ENCODE measurements at places on chromosomes 16 and 17.

GRCh38 chr16:63749276-63749675 is 1372.6 kb downstream of the CDH11 start:
- no peak for DNase-seq

GRCh38 chr16:13178318-13178717 is 276.9 kb downstream of the SHISA9 start:
- no peak for DNase-seq

DNA sequence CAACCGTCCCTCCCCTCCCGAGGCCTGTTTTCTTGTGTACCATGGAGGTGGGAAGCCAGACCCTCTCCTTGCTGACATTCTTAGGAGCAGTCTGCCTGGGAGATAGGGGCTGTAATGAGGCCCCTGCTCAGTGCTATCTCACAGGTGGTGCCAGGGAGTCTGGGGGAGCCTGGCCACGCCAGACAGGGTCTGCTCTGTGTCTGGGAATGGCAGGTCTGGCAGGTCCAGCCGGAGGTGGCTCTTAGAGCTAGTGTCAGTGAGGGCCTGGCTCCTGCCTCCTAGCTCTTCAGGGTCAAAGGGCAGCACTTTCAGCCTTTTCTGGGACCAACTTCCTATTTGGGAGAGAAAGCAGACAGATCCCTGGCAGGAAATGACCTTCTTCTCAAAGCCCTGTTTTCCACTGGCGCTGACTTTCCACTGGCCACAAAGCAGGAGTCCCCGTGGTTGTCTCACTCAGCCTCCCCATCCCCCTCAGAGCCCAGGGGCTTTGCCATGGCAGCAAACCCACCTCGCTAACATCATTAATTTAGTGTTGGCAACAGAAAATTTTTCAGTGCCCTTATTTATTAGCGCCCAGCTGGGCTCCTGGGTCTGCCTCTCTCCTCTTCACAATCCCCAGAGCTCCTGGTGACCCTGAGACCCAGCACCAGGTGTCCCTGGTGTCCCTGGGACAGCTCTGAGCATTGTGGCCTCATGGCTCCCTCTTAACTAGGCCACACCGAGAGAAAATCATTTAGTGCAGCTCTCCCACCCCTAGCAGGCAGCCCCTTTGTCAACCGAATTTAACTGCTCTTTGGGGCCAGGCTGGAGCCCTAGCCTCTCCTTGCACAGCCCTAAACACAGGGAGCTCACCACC is 24.0 kb upstream of the DOK4 start:
- no peak for DNase-seq

GRCh38 chr16:55152875-55153390 is 171.1 kb upstream of the IRX6 start:
- DNase-seq: no peak

DNA sequence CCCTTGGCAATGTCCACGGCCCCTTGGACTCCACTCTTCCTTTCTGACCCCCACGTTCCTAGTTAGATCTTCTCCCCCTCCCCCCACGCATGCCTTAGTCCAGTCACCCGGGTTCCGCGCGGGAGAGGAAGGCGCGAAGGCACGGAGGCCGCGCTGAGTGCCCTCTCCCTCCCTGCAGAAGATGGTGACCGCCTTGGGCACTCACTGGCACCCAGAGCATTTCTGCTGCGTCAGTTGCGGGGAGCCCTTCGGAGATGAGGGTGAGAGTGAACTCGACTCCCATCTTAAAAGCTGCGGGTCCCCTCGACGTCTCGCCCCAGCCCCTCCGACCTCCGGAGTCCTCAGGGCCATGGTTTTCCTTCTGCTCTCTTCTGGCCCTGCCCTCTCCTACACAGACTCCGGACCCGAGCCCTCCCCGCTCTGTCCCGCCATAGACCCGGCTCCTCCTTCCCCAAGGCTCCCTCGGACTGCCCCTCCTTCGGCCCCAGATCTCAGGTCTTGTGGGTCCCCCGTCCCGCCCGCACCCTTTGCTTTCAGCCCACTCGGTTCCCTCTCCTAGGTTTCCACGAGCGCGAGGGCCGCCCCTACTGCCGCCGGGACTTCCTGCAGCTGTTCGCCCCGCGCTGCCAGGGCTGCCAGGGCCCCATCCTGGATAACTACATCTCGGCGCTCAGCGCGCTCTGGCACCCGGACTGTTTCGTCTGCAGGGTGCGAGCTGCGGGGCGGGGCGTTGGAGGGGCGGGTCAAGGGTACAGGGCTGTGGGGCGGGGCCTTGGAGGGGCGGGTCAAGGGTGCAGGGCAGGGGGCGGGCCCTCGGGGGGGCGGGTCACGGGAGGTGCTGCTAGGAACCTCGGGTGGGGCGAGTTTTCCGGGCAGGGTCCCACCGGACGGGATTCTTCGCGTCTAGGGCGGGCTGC is 4.6 kb downstream of the TGFB1I1 start:
- peak; percentile 70 for DNase-seq

GRCh38 chr16:84633622-84634021 is 14.7 kb upstream of the KLHL36 start:
- no peak for DNase-seq

- DNase-seq: no peak
Measured at GRCh38 chr16:86823888-86824671, 245.7 kb downstream of the FOXL1 start.

- peak; percentile 2 for DNase-seq
Measured at GRCh38 chr17:39527220-39527813, 66.0 kb downstream of the CDK12 start.

DNA sequence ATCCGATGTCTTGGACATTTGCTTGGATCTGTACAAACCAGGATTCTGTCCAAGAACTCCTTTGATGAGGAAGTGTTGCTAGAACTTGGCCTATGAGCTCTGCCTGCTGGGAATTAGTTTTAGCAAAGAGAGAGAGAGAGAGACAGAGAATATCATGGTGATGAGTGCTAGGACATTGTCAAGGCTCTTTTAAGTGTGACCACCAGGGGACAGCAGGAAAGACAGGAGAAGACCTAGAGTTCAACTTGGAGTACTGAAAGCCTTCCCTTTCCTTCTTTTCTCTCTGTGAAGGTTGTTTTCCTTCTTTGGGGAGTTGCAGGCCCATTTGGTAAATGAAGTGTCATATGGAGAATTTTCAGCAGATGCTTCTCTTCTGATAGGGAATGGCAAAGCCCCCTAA is 389.2 kb upstream of the HSBP1 start:
- no peak for DNase-seq

- no peak for DNase-seq
Measured at GRCh38 chr16:48525201-48526057, 84.6 kb downstream of the N4BP1 start.

- DNase-seq: no peak
Measured at GRCh38 chr17:81517009-81517338, 4.4 kb upstream of the ACTG1 start.

DNA sequence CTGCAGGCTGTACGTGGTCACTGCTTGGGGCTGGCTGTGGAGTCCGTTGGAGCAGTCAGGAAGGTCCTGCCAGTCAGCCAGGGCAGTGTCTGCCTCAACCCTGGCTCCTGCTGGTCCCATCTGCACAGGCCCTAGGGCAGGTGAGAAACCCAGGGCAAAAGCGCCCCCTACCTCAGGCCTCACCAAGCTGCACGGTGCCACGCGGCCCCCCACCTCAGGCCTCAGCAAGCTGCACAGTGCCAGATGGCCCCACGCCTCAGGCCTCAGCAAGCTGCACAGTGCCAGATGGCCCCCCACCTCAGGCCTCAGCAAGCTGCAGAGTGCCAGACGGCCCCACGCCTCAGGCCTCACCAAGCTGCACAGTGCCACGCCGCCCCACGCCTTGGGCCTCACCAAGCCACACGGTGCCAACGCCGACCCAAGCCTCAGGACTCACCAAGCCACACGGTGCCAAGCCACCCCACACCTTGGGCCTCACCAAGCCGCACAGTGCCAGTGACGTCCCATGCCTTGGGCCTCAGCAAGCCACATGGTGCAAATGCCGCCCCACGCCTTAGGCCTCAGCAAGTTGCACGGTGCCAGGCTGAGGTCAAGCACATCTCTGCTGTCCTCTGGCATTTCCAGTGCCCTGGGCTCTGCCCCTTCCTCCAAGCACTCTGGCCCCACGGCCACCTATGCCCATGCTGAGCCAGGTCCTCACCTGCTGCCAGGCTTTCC is 5.5 kb downstream of the TMEM204 start:
- DNase-seq: no peak

- DNase-seq: no peak
Measured at GRCh38 chr16:78745108-78746019, 645.9 kb downstream of the WWOX start.

DNA sequence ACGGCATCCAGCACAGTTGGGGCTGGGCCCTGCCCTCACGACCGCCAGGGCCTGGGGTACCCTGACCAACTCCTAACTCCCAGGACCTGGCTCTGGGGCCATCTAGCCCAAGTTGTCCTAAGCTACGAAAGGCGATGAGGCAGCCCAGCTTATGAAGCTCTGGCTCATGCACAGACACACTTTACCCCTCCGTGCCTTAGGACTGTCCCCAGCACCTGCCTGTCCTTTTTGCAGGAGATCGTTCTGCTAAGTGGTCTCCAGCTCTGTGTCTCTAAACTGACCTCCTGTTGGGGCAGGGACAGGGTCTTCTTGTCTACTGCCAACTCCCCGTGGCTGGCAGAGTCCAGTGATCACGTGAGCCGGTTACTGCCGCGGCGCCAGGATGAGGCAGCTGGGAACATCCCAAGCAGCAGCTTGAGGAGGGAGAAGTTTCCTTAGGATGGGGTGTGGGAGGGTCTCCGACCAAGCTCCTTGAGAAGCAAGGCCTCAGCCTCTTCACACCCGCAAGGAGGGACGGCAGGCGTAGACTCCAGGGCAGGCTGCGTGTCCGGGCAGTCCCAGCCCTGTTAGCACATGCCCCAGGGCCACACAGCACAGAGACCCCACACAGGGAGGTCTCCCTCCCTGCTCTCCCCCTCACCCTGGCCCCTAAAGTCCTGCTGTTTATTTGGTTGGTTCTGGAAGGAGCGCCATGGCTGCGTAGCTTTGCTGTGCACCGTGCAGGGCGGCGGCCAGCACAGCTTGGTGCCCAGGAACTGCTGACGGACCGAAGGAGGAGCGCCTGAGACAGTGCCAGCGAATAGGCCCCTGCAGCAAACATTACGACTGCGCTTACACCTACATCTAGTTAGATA is 16.4 kb upstream of the METRNL start:
- no peak for DNase-seq

- no peak for DNase-seq
Measured at GRCh38 chr17:42547001-42547461, 5.7 kb upstream of the HSD17B1 start.

- peak; percentile 37 for DNase-seq
Measured at GRCh38 chr16:50666658-50667496, 14.2 kb downstream of the SNX20 start.

GRCh38 chr17:47301831-47302230 is 21.9 kb upstream of the EFCAB13 start:
- no peak for DNase-seq

GRCh38 chr17:27549251-27549893 is 81.6 kb upstream of the LGALS9 start:
- DNase-seq: no peak

DNA sequence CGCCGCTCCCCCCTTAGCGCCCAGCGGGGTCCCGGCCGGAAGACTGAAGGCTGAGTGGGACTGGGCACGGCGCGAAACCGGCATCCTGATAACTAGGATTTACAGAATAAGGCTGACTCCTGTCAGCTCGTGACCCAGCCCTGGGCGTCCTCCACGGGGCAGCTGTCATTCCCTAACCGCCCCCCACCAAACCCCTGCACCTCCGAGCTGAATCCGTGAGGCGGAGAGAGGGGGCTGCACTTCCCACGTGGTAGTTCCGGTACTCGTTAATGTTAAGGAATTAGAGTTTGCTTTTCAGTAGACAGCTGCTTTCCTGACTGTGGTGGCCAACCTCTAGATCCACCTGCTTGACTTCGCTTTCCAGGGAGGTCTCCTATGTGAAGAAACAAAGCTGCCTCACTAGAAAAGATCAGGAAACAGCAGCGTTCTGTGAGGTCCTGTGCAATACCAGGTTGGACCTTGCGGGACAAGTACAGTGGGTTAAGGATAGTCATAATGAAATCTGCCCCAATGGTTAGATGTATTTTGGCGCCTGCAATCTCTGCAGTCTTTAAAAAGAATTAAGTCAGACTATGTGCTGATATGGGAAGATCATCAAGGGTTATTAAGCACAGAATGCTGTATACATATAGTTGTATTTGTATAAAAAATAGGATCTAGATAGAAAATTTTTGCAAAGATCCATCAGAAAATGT is 1.1 kb upstream of the WBP2 start:
- DNase-seq: no peak

- no peak for DNase-seq
Measured at GRCh38 chr17:27498615-27499309, 42.5 kb downstream of the KSR1 start.

- no peak for DNase-seq
Measured at GRCh38 chr17:40666331-40666730, 1.4 kb upstream of the KRT222 start.

DNA sequence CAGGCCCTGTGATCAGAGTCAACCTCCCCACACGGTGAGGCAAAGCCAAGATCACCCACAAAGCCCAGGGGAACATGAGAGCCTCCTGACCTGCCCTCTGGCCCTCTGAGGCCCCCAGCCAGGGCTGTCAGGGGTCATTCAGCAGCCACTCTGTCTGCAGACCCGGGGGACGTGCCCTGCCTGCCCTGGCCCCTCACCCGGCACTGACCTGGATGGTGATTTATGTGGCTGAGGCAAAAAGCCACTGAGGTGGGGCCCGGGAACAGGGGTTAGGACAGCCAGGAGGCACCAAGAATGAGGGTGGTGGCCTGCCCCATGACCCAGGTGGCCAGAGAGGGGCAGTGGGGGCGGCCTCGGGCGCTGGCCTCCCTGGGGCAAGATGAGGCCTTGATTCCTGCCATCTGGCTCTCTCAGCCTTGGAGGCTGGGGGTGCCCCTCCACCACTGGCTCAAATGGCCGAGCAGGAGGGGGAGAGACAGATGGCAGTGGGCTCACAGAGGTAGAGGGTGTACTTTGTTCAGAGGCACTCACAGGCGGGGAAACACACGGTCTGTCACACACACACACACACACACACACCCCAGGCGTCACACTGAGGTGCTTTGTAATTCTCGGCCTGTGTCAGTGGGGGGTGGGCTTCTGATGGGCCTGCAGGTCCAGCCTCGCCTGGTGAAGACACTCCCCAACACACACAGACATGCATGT is 174.0 kb upstream of the GSE1 start:
- no peak for DNase-seq

GRCh38 chr16:88731699-88732098 is 25.4 kb downstream of the CTU2 start:
- DNase-seq: no peak

DNA sequence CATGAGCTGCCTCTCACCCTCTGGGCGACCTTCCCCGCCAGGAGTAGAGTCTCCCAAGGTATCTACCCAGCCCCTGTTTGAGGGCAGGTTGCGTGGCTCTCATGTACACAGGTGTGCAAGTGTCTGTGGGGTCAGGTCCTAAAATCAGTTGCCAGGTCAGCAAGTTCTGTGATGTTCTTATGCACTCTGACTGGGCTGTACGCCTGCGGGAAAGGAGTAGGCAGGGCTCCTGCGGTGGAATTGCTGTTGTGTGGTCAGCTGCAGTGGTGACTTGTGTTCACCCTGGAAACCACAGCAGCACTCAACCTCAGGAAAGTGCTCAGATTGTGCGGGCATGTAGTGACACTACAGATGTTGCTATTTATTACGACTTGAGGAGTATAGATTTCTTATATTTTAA is 19.4 kb downstream of the NARF start:
- DNase-seq: no peak

GRCh38 chr16:84911486-84912216 is 91.9 kb downstream of the CRISPLD2 start:
- no peak for DNase-seq

- no peak for DNase-seq
Measured at GRCh38 chr17:31660684-31661083, 198.4 kb downstream of the COPRS start.

- DNase-seq: no peak
Measured at GRCh38 chr17:42920922-42921321, 20.3 kb downstream of the G6PC1 start.

GRCh38 chr17:16286947-16287562 is 66.2 kb downstream of the CENPV start:
- no peak for DNase-seq
